WERI-Rb-1 (cell line): ENCODE measurements at places on chromosomes 5 and 9.

DNA sequence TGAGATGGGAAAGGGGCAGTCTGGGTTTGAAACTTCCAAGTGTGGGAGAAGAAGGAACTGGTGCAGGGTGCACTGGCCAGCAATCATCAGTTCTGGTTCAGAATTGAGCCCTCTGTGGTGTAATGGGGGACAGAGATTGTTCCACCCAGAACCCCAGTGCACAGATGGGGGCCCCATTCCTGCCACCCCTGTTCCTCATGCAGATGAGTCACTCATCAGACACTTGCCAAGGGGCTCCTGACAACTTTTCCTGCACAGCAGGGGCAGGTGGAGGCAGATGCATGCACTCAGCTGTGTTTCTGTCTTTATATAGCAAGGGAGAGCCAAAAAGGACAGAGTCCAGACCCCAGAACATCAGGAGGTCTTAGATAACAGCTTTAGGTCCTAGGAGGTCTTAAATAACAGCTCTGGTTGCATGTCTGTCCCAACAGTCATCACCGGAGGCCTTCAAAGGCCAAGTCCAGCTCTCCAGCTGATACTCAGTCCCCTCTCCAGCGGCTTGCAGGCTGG is 252.9 kb downstream of the HSPA4 start:
- DNase-seq: no peak

DNA sequence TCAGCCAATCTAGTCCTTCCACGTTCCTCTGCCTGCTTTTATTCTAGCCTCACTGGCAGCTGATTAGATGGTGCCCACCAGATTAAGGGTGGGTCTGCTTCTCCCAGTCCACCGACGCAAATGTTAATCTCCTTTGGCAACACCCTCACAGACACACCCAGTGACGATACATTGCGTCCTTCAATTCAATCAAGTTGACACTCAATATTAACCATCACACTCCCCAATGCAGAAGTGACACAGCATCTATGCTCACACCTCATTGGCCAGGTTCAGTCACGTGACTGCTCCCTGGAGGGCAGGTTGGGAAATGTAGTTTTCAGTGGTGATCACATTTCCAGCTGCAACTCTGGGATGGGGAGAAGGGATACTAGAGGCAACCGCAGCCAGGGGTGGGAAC is 13.0 kb downstream of the SUSD3 start:
- no peak for DNase-seq

DNA sequence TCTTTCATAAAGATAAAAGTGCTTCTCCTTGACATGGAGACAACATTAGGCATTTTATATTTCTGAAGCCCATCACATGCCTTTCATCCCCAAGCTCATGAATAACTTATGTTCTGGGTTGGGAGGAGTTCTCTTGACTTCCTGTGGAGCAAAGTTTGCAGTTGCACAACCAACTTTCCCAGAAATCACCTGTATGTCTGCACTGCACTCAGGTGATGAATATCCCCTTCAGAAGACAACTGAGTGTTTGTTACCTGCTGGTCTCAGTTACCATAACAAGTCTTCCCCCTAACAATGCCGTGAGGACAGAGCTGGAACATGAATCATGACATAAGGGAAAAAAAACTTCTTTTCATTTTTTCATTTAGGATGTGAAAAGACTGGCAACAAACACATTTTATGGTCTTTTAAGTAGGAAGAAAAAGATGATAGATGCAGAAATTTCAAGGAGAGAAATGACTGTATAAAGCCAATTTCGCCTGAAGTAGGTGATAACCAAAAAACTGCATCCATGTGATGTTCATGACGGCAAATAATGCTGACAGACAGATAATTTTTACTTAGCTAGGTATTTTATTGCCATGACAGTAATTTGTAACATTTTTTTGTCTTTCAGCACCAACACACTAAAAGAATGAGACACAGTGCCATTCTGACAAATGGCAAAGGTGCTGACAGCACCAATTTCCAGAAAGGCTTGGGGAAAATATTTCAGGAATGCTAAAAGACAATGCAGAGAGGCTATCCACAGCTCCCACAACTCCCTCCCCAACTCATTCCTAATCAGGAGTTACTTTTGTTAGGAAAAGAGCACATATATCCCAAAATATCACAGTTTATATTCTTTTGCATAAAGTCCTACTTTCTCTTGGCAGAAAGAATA is 656.3 kb downstream of the PRELID2 start:
- DNase-seq: no peak

- DNase-seq: no peak
These were observed 77.6 kb upstream of the SEMA6A start for GRCh38 chr5:116652196-116652729.

GRCh38 chr5:29853711-29854220 is 1339.7 kb upstream of the CDH6 start:
- no peak for DNase-seq

- DNase-seq: no peak
These were observed 9.8 kb upstream of the IRF1 start for GRCh38 chr5:132500244-132500930.

GRCh38 chr9:103798620-103799019 is 295.5 kb upstream of the SMC2 start:
- no peak for DNase-seq
